Stromal cell of bone marrow (primary cell): ENCODE measurements at places on chromosomes 7 and 10.

DNA sequence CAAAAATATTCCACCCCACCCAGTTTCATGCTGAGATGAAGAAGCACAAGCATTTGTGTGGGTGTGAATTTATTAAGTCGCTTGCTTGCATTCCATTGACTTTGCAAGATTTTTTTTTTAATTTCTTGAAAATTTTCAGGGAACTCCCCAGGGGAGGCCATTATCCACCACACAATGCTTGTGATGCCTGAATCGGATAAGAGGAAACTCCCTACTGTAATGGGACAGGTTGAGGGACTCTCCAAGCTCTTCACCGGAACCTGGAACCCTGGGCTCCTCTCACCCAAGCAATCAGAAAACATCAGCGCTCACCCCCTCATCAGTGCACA is 153.6 kb upstream of the ZMIZ1 start:
- DNase-seq: no peak

DNA sequence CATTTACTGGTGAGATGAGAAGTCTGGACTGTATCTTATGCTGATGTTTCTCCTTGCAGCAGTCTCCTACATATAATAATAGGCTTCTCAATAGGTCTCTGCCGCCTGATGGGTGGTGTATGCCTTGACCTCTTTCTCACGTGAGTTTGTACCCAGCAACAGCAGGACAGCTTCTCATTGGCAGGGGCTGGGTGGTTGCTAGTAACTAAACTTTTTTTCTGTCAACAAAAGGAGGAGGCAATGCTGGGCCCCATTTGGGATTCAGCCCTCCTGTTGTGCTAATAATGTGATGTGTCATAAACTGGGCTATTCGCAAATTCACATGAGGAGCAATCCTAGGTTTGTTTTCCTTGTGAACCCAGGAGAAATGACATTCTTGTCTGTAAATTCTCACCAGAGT is 533.6 kb downstream of the GATA3 start:
- DNase-seq: no peak

- no peak for DNase-seq
Observed at GRCh38 chr7:96299496-96299895, 22.4 kb downstream of the SLC25A13 start.

- DNase-seq: no peak
Observed at GRCh38 chr7:36602934-36603887, 121.1 kb downstream of the AOAH start.

DNA sequence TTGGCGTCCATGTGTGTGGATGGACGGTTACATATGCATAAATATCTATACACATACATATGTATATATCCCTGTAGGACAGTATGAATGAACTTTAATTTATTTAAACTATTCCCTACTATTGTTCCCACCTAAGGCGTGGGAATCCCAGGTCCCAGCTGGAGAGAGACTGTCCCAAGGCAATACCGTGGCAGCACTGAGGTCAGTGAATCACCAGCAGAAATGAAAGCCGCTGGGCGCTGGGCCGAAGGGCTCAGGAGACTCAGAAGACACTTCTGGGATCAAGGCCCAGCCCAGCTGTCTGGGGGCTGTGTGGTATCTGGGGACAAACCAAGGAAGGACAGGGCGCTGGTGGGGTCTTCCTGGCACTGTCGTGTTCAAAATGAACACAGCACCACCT is 49.6 kb upstream of the MYL10 start:
- peak; percentile 58 for DNase-seq

- peak; percentile 98 for DNase-seq
Observed at GRCh38 chr7:39709768-39710311, 86.5 kb downstream of the RALA start.

DNA sequence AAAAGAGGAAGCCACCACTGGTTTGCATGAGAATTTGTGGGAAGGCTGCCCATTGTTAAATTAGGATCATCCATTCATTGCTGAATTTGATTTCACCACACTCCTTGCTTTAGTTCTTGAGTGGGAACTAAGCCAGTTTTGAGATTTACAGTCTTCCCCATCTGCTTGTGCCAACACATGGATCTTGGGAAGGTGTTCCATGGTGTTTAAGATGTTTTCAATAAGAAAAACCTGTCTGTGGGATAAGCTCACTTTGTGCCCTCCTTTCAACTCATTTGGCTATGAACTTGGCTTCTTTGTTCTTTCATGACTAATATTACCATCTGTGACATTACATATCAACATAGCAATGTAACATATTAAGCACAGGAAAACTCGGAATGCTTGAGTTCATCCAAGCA is 73.2 kb downstream of the INHBA start:
- peak; percentile 5 for DNase-seq

DNA sequence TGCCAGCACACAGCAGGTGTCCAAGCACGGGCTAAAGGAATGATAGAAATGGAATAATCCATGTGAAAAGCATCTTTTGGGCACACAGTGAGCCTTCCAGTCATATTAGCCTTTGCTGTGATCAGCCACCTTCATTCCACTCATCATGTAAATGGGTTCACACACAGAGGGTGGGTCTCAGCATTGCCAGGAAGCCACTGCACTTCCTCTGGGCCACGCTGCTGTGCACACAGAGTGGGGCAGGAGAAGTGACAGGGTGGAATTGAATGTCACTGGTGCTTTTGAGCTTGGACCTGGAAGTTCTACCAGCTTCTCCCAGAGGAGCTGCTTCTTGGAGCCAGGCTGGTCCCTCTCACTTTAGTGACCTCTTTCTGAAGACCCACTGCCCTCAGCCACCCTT is 203.5 kb downstream of the USP6NL start:
- DNase-seq: no peak

DNA sequence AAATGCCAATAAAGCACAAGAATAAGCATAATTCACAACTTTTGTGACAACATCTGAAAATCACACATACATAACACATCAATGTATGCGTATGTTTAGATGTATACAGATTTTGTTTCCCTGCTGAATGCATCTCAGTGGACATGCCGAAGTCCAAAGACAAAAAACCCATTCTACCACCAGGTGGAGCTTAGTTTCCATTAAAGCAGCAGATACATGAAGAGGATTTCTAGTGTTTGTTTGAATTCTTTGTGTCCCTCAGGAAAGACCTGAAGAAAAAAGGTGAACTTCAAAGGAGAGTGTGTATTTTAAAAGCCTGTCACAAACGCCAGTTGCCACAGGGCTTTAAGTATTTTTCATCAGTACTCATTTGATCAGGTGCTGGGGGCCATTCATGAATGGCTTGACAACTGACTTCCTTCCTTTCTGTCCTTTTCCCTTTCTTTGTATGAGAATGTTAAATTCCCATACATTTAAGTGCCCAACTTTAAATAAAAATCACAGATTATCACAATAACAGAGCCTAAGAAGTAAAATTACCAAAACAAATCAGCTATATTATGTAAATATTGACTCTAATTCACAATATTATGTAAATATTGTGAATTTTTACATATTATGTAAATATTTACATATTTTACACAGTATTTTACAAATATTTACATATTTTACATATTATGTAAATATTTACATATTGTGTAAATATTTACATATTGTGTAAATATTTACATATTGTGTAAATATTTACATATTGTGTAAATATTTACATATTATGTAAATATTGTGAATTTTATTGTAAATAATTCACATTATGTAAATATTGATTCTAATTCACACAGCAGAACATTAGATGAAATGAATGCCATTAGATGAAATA is 343.0 kb downstream of the CRPPA start:
- no peak for DNase-seq

DNA sequence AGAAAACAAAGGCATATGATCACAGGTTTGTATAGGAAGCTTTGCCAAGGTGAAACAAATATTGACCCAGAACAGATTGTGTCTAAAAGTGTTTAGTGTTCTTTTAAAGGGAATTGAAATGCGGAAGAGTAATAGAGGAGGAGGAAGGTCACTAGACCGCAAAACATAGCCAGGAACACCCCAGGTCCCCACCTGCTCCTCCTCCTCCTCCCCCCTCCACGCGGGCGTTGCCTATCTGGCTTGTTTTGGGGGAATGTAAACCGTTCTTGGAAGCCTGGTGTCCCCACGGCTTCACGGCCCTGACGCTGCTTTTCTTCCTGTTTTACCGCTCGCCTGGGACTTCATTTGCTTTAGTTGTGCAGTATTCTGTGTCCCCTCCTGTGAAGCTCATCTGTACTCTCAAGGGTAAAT is 81.0 kb upstream of the PFKP start:
- DNase-seq: no peak

DNA sequence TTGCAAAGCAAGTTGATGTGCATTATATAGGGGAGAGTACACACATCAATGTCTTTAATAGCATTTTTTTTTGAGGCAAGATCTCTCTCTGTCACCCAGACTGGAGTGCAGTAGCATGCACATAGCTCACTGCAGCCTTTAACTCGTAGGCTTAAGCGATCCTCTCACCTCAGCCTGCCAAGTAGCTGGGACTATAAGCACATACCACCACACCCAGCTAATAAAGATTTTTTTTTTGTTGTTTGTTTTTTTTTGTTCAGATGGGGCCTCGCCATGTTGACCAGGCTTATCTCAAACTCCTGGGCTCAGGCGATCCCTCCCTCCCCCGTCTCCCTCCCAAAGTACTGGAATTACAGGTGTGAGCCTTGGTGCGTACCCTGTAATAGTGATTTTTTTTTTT is 1.5 kb downstream of the UMAD1 start:
- no peak for DNase-seq

- DNase-seq: peak; percentile 27
Observed at GRCh38 chr7:106205621-106206222, 79.1 kb downstream of the NAMPT start.

GRCh38 chr7:30657131-30657530 is 25.1 kb downstream of the CRHR2 start:
- no peak for DNase-seq

- no peak for DNase-seq
Observed at GRCh38 chr10:66982053-66982420, 56.2 kb downstream of the LRRTM3 start.

DNA sequence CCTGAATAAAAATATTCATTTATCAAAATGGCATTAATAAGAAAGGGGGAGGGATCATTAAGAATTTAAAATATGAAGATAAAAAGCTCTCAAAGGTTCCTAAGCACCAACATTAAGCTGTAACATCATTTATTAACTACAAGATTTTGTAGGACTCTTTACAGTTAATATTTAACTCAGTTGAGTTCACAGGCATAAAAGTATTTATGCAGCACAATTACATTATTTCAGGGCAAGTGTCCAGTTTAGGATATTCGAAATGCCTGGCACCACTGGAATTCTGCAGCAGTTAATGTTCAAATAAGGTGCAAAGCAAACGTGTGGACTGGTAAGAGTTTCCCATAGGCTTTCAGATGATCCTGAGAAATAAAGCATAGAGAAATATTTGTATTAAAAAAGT is 30.5 kb downstream of the NPS start:
- DNase-seq: no peak

DNA sequence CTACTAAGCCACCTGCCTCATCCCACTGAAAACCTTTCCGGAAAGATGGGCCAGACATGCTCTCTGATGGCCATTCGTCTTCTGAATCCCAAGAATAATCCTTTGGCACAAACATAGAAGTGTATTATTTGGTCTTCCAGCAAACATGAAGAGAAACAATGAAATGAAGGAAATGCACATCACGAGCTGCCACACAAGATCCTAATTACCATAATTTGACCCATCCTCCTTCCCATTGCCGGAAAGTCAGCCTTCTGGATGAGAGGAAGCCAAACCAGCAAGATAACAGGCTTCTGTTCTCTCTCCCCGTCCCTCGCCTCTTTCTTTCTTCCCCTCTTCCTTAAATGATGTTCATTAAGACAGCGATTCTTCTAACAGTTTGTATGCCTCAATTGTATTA is 218.9 kb upstream of the KMT2E start:
- DNase-seq: no peak

- no peak for DNase-seq
Observed at GRCh38 chr10:132077091-132077490, 11.3 kb downstream of the JAKMIP3 start.

DNA sequence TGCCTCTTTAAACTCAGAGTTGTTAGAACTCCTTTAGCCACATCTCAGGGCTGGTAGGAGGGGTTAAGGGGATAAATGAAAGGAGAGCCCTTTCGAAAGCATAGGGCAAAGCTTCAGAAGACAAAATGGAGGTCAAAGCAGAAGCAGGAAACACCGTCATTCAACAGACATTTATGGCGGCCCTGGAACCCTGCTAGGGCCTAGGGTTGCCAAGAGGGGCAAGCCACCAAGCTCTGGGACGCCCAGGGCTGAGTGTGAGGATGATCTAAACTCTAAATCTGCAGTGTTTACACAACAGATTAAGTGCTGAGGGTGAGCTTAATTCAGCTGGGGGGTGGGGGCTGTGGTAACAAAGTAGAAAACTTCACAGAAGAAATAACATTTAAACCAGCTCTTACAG is 79.0 kb upstream of the NFE2L3 start:
- DNase-seq: no peak

- no peak for DNase-seq
Observed at GRCh38 chr10:38043516-38043915, 33.0 kb downstream of the ZNF33A start.

- peak; percentile 99 for DNase-seq
Observed at GRCh38 chr7:134693256-134693655, 46.6 kb downstream of the BPGM start.

- no peak for DNase-seq
Observed at GRCh38 chr10:127067542-127068194, 128.7 kb downstream of the INSYN2A start.

DNA sequence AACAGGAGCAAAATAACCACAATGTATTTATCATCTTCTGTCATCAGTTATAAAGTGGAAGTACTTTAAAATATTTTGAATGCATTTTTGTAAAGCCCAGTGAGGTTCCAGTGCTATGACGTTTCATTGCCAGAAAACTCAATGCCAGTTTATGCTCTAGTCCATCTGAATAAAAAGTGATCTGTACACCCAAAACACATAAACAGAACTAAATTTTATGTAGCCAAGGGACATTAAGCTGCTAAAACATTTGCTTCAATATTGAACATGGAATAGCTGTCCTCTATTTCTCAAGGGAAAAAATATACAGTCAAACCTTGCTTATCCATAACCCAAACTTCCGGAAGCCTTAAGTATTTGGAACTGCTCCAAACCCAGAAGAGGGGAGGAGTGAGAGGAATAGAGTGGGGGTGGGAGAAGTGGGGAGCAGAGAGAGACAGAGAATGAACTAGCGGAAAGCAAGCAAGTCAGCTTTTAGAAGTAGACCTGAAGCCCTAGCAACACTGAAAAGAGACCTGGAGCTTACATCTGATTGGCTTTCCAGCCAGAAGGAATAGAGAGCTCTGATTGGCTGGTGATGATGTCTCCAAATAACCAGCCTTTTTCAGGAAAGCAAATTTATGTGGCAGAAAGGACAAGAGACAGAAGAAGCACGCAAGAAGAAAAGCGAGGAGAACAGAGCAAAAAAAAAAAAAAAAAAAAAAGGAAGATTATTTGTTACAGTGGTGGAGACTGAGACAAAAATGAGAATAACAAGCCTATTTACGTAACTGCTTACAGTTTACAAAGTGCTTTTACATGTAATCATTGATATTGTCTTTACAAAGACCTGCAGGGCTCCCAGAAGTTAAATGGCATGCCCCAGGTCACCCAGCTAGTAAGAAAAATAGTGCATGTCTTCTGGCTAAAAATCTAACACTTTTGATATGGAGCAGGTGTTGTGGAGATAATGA is 196.0 kb downstream of the RNLS start:
- DNase-seq: peak; percentile 67

- DNase-seq: no peak
Observed at GRCh38 chr10:128416231-128416630, 290.0 kb upstream of the MKI67 start.

GRCh38 chr10:124740369-124741280 is 3.6 kb downstream of the FAM53B start:
- DNase-seq: no peak

- peak; percentile 51 for DNase-seq
Observed at GRCh38 chr7:50418086-50418515, 32.0 kb downstream of the FIGNL1 start.

- no peak for DNase-seq
Observed at GRCh38 chr10:48982584-48982983, 42.9 kb upstream of the LRRC18 start.
